RCC 7860 (cell line): ENCODE measurements at places on chromosomes 11 and 22.
A peak's percentile ranks its signal among the peaks of the same experiment; 100 is the strongest.

DNA sequence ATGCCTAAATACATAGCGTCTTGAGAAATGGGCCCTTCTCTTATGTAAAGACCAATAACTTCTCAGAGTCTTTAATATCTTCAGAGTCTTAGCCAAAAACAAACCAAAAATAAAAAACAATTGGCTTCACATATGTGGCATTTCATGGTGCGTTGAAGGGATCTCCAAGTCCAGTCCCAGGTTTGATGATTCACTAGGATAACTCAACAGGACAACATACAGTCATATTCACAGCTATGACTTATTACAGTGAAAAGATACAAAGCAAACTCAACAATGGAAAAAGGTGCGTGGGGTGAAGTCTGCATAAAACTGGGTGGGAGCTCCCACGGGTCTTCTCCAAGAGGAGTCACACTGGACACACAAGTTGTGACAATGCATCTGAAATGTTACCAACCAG lies 12.6 kb downstream of the SYTL2 start:
- no peak for DNase-seq

DNA sequence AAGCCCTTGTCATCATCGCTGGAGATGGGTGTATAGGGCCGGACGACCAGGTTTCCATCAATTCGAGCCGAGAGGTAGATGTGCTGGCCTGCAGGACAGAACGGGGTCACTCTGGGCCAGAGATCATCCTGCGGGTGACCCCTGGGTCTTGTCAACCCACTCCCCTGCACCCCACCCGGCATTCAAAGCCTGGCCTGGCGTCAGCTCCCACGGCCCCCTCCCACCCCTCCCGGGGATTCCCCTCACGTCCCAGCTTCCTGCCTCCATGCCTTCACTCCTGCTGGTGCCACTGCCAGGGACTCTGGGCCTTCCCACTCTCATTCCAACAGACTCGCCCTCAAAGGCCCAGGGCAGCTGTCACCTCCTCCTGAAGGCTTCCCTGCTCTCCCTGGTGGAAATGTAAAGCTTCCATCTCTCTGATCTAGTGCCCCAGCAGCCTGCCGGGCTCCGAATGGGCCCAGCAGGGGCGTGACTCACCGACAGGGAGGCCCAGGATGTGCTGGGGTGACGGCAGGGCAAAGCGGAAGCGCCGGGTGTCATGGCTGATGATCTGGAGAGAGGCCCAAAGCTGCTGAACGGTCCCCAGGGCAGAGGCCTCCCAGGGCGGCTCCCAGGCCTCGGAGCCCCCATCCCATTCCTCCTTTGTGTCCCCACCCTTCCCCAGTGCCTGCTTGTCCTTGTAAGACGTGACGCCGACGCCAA lies 9.3 kb downstream of the ATP5MGL start:
- DNase-seq = no peak

DNA sequence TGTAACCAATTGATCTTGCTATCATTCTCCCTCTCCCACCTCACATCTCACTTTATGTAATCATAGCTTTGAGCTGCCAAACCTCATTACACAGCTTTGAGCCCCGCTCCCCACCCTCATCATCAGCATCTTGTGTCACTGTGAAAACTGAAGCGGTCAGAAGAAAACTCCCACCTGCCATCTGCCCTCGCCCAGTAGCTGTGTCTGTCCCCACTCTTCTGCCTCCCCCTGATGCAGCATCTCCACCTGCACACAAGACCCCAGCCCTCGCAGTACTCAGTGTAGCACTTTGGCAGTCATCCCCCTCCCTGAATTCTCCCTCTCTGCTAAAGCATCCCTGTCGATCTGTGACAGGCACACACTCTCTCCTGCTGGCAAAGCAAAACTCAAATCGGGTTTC lies 60.3 kb upstream of the YWHAH start:
- DNase-seq = no peak

GRCh38 chr11:124740277-124740882 lies 638 bp downstream of the NRGN start:
- no peak for DNase-seq

GRCh38 chr11:117098269-117099232 lies at the start of gene SIK3:
Gene SIK3, minus strand, starts transcription at chr11:117098428. Its CDS starts 13 bp downstream, at chr11:117098415.
- peak; percentile 78 for DNase-seq

DNA sequence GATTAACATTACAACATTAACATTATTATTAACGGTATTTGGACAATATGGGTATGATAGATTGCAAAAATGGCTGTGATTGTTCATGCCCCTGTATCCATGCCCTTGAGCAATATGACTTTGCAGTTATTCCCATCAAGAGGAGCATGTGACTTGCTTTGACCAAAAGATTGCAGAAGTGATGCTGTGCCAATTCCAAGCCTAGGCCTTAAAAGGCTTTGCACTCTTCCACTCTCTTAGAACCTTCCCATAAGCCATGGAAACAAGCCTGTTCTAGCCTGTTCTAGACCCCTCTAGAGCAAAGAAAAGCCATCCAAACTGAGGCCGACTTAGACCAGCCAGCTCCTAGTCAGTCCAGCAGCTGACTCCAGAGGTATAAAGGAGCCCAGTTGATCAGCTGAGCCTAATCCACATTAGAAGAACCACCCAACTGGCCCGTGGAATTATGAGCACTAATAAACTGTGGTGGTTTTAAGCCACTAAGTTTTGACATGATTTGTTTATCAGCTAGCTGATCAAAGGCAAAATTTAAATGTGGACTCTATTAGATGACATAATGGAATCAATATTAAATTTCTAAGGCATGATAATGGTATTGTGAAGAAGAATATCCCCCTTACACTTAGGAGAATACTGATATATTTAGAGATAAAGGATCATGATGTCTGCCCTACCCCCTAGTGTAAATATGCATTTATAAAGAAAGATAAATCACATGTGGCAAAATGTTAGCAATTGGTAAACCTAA lies 28.6 kb downstream of the RAB30 start:
- no peak for DNase-seq

DNA sequence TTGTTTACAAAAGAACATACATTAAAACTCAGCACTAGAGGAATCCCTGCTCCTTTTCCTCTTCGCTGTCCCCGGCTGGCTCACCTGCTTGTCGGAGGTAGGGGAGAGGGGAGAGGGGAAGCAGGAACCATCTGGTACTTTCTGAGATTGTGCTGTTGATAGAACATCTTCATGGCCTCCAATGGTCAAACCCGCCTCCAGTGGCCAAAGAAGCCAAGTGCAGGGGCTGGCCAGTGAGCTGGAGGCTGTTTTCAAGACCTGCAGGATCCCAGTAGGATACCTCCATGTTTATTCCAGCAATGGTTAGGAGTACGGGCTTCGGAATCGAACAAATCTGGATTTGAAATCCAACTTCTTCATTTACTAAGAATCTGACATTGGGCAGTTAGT lies 92.6 kb downstream of the PKNOX2 start:
- no peak for DNase-seq

DNA sequence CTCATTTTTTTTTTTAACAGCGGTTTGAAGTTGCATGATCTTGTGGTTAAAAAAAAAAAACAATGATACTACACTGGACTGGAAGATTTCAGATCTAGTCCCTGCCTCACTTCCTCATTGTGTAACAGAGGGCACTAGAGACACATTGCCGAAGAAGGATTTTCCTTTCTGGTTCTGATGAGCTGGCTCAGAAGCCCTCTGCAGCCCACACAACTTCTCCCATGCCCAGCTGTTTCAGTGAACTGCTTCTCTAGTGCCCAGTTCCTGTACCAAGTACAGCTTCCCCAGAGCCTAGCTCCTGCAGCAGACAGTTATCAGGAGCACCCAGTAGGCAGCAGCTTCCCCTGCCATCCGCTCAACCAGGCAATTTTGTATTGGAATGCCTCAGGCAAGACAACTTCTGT lies 29.5 kb upstream of the ANO5 start:
- DNase-seq = no peak

DNA sequence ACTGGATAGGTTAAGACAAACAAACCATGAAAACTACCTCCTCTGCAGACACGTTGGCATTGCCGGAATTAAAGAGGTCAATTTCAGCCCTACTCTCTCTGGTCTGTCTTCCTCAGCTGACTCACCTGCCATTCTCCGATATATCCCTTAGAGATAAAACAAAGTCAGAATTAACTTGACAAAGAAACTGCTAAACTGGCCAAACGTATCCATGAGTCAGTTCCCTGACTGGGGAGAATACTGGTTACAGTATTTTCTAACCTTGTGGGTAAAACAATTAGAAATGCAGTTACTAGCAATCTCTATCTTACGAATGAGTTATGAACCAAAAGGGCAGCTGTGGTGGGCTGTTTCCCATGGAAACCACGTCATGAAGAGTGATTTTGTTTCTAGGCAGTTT lies 96.2 kb downstream of the RDX start:
- peak; percentile 94 for DNase-seq

DNA sequence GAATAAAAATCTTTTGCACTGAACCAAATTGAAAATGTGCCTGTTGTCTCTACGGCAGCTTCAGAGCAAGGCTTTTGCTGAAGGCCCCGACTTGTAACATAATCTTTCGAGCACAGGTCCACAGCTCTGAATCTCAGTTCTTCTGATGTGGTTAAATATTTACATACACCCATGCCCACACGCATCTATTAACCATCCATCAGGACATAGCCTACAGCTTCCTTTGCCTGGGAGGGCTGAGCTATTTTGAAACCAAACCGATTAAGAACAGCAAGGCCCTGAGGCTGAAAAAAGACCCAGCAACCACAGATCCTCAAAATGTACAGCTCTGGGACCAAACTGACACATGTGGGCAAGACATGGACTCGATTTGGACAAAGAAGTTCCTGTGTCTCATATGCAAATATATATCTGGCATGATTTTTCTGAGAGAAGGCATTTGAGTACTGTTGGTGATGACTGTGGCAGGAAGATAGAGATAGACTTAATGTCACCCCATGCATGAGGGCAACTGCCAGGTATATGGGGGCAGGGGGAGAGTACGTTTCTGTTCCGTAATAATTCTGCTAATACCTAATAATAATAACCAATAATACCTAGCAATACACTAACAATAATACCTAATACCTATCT lies 322.7 kb upstream of the PLET1 start:
- DNase-seq = no peak

GRCh38 chr11:40010011-40010410 lies 1449.4 kb downstream of the LRRC4C start:
- DNase-seq = no peak

GRCh38 chr11:43145653-43146052 lies 166.1 kb upstream of the API5 start:
- DNase-seq = no peak

DNA sequence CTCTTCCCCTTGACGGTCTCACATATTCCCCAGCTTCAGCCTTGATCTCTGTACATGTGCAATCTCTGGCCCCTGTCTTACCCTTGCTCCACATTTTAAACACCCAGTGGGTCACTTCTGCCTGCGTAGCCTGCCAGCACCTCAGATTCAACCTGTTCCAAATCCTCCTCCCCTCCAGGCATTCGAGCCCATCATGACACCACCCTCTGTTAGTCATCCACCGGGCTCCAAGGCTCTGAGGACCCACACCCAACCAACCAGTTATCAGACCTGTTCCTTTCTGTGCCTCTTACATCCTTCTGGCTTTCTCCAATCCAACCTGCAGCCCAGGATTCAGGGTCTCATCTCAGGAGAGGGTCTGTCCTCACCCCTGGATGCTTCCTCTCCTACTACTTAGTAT lies 119.8 kb upstream of the TBCEL start:
- DNase-seq = no peak

GRCh38 chr22:49633010-49633324 lies 194.7 kb downstream of the BRD1 start:
- no peak for DNase-seq

DNA sequence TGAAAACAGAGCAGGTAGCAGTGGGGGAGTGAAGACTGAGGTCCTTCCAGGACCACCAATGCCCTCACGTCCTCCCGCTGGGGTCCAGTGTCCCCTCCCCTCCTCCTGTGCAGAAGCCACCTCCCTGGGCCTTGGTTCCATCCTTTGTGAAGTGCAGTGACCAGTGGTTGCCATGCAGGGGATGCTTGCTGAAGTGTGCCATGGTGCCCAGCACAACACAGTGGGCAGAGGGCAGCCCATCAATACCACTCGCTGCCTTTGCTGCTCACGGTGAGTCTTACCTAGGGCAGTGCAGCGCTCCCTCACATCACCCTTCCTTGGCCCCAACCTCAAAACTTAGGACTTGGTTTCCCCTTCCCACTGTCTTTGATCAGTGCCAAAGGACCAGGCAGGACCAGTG lies 12.9 kb downstream of the MYEOV start:
- no peak for DNase-seq

GRCh38 chr11:103050351-103050750 lies 41.6 kb downstream of the DCUN1D5 start:
- no peak for DNase-seq

- DNase-seq = no peak
Observed at GRCh38 chr11:59898650-59899049, 20.1 kb downstream of the OOSP3 start.

GRCh38 chr11:119315131-119316015 lies 1.6 kb downstream of the MCAM start:
- DNase-seq = peak; percentile 47

DNA sequence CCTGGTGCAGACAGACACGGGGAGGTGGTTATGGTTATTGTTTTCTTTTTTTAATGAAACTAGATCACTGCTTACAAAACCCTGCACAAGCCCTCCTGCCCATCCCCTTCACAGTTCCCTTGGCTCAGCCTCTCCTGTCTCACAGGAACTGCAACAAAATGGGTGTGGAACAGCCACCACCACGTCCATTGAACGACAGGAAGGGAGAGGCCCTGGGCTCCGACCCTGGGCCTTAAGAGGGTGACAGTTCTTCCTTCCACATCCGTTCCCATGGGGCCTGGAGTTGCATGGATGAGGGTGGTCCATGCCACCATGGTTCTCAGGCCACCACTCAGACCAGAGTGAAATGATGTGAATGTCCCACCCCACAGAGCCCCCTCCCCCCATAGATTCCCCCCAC lies 15.7 kb downstream of the PRPF19 start:
- DNase-seq = no peak

DNA sequence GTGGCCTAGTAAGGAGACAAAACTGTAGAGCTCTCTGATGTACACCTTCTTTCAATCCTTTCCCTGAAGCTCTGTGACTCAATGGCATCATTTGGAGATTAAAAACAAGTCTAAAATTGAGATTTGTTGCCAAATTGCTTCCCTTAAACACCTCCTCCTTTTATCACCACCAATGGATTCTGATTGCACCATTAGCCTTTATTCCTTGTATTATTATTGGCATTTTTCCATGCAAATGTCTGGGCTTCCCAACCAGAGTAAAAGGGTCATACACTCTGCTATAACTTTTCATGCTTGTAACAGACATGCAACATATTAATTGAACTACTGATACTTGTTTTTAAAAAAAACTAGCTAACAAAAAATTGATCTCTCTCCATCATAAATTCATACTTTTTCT lies 124.2 kb downstream of the CCDC34 start:
- DNase-seq = no peak

DNA sequence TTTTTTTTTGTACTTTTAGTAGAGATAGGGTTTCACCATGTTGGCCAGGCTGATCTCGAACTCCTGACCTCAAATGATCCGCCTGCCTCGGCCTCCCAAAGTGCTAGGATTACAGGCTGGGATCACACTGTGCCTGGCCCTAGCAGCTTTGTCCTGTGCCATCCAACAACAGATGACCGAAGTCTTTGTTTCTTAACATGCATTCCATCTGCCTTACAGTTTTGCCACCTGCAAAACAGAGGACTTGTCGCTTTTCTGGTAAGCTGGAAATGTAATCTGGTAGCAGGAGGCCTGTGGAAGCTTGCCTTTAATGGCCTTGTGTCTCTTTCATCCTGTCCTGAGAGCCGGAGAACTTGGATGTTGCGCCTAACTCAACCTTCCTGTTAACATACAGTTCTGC lies 58.7 kb upstream of the PPP6R3 start:
- DNase-seq = no peak

GRCh38 chr11:18567081-18567480 lies 21.5 kb downstream of the UEVLD start:
- DNase-seq = no peak

GRCh38 chr11:107991868-107992414 lies 16.8 kb upstream of the CUL5 start:
- DNase-seq = no peak
